ENCODE measurements at places on chromosomes 6 and 20. TPM values are rescaled to one million over a fixed set of nuclear protein-coding genes. Genes with fewer than 3 reads are reported as not detected.

Gene UBR2
- total RNA-seq: 16.8 TPM

GRCh38 chr20:9140162-9140760, 71.4 kb downstream of the PLCB4 start:
- DNase-seq: no peak

GRCh38 chr6:143677891-143678791, at the start of gene PHACTR2:
TSS of gene PHACTR2 (plus strand) at chr6:143677965. CDS start at chr6:143678164, 199 bp downstream.
- DNase-seq: peak; percentile 70

DNA sequence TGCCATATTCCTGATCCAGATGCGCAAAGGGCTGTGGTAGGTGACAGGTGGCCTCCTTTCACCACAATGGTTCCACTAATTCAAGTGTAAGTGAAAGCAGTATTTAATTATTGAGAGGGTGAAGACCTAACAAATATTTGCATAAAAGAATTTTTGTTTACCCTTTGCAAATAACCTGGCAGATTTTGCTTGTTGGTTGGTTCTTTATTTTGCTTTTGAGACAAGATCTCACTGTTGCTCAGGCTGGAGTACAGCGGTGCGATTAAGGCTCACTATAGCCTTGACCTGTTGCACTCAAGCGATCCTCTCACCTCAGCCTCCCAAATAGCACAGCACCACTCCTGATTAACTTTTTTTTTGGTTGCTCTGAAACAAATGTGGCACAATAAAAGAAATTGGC, 49.2 kb downstream of the PCNA start:
- no peak for DNase-seq

Gene WFDC5
- not detected for total RNA-seq

DNA sequence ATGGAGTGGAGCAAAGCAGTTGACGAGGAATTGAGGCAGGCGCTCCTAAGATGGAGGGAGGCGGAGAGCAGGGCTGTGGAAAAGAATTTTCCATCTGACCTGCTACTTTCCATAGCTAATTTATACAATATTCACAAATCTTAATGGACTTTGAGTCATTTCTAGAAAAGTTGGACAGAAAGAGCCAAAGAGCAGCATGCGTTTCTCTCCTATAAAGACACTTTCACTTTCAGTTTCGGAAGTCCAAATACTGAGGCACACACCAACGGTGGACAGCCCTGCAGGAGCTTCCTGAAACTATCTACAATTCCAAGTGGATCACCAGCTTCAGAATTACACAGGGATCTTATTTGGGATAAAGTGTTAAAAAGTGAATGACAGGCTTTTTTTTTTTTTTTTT, 43.5 kb downstream of the PANK2 start:
- peak; percentile 49 for DNase-seq

Gene NKX2-2
- total RNA-seq: not detected

DNA sequence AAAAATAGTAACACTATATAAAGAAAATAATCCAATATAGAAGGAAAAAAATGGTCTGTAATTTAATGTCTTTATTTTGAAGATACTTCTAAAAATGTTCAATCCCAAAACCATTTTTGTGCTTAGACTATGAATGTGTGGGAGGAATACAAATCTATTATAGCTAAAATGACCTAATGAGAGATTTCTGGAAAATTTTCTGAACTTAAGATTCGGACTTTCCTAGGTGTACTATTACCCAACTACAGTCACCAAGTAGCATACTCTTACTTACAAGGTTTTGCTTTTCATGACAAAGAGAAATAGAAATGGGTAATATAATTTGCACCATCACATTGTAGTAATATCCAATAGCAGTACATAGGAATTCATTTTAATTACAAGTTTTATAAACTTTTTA, 29.9 kb downstream of the MAP3K7 start:
- no peak for DNase-seq

- no peak for DNase-seq
These were observed 120.5 kb upstream of the ENPP5 start for GRCh38 chr6:46291275-46291633.

Gene SLC12A5
- total RNA-seq: not detected

GRCh38 chr6:147933224-147933623, 409.4 kb upstream of the SASH1 start:
- DNase-seq: peak; percentile 54

Gene KIAA0408
- total RNA-seq: 5.0 TPM

GRCh38 chr20:22744341-22745193, 160.2 kb upstream of the FOXA2 start:
- DNase-seq: no peak

Gene HLA-DMB
- total RNA-seq: not detected

- peak; percentile 61 for DNase-seq
These were observed 123.8 kb upstream of the ADGRF1 start for GRCh38 chr6:47165918-47166317.

DNA sequence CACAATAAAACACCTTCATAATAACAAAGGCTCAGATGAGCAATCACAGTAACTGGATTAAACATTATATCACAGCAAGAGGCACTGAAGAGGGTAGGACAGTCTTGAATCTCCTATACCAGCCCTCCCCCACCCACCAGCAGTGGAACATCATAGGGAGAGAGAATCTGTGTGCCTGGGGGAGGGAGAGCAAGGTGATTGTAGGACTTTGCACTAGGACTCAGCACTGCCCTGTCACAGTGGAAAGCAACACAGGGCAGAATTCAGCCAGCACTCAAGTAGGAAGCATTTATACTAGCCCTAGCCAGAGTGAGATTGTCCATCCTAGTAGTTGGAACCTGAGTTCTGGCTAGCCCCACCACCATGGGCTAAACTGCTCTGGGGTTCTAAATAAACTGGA, 400.2 kb downstream of the HAO1 start:
- DNase-seq: no peak
